Spleen (tissue), 13 donors: ENCODE measurements at places on chromosomes 7 and 10.

- DNase-seq = no peak
These were observed 85.5 kb upstream of the CACUL1 start for GRCh38 chr10:118840071-118840775.

GRCh38 chr7:99102809-99103690 is 40.9 kb downstream of the SMURF1 start:
- DNase-seq = no peak

- no peak for DNase-seq
These were observed 647 bp downstream of the PLAU start for GRCh38 chr10:73911553-73912004.

DNA sequence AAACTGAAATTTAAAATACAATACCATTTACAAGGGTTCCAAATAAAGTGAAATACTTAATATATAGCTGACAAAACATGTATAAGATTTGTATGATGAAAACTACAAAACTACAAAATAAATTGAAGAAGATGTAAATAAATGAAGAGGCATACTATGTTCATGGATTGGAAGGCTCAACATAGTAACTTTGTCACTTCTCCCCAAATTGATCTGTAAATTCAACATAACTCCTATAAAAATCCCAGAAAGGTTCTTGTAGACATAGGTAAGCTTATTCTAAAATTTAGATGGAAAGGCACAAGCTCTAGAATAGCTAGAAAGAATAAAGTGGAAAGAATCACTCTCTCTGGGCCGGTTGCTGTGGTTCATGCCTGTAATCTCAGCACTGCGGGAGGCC is 24.2 kb upstream of the NFKB2 start:
- DNase-seq = no peak

DNA sequence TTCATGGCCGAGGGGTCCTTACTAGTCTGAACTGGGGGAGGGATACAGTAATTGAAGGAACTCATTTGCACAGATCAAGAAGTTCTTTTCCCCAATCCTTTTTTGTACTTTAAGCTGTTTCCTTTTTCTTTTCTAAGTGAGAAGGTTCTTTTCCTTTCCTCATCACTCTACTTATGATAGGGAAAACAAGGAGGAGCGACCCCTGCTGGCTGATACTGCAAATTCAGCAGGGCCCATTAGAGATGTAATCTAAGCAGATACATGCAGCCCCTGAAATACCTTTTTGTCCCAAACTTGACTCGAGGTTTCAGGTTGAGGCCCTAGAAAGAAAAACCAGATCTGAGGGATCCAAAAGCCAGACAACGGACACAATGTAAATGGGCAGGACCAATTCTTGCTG is 305.5 kb downstream of the DNAJB9 start:
- no peak for DNase-seq
